LNCaP clone FGC (cell line): ENCODE measurements at places on chromosomes 13 and 19.

GRCh38 chr13:24279327-24280110 is 29.9 kb upstream of the C1QTNF9 start:
- no peak for DNase-seq

DNA sequence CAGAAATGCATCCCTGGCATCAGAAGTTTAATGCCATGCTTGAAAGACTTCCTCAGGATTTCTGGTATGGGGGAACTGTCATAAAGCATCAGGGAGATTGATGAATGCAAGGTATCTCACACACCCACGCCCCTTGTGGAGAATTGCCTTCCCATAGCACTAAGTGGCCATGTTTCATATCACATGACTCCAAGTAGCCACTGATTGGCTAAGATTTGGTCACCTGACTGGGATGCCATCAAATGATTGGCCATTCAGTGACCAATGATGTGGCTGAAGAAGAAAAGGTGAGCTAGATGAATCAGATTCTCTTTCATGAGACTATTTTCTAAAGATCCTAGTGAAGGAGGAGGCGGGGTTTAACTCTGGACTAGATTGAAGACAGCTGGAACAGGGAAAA is 7.3 kb downstream of the KLK8 start:
- no peak for DNase-seq

GRCh38 chr19:58434217-58434616 is 5.7 kb downstream of the ZNF132 start:
- no peak for DNase-seq

DNA sequence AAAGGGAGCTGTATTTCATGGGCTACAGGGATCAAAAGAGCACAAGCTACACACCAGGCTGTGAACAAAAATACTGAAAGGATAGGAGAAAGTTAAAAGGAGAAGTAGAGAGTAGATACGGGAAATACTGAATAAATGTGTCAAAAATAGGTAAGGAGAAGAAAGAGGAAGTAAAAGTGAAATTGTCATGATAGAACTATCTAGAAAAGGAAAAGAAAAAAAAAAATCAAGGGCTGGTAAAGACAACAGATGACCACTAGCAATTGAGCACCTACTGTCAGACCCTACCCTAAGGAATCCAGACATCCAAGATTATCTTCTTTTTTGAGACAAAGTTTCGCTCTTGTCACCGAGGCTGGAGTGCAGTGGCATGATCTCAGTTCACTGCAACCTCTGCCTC is 4.8 kb downstream of the RUBCNL start:
- no peak for DNase-seq

- no peak for DNase-seq
Measured at GRCh38 chr19:55652311-55653128, 2.3 kb upstream of the U2AF2 start.

GRCh38 chr19:51186323-51186722 is 38.6 kb upstream of the CD33 start:
- DNase-seq: no peak

GRCh38 chr13:38577048-38577447 is 109.8 kb upstream of the FREM2 start:
- DNase-seq: no peak
